Stimulated activated CD4-positive, alpha-beta T cell treated with anti-CD3 and anti-CD28 coated beads, Interleukin-4, amount 100 ng/mL, for 48 hours (primary cell): ENCODE measurements at places on chromosomes 2 and 18.
A peak's percentile ranks its signal among the peaks of the same experiment; 100 is the strongest.

GRCh38 chr2:206526416-206526815 is 83.1 kb downstream of the ADAM23 start:
- DNase-seq, result no peak

DNA sequence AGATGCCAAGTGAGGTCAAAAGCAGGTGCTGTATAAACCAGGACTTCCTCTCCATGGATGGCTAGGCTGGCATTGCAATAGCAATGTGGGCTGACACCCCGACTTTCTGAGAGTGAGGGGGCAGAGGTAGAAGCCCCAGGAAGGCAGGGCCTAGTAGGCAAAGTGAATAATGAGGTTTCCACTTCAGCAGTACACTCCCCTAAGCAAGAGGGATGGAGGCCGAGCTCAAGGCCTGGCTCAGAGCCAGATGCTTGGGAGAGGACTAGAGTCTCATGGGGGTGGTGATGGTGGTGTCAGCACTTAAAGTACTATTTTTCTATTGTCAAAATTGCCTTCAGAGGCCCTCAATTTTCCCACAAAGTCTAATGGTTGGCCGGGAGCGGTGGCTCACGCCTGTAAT is 41.6 kb upstream of the HK2 start:
- DNase-seq, result no peak

- DNase-seq, result no peak
Measured at GRCh38 chr2:949384-950079, 1.1 kb upstream of the SNTG2 start.

GRCh38 chr2:84970210-84970867 is 622 bp upstream of the KCMF1 start:
- peak; percentile 51 for DNase-seq

- no peak for DNase-seq
Measured at GRCh38 chr2:71833855-71834560, 313.7 kb downstream of the CYP26B1 start.

GRCh38 chr2:119249855-119250717 is 26.5 kb downstream of the STEAP3 start:
- no peak for DNase-seq

- no peak for DNase-seq
Measured at GRCh38 chr2:176385838-176386237, 116.6 kb downstream of the MTX2 start.

DNA sequence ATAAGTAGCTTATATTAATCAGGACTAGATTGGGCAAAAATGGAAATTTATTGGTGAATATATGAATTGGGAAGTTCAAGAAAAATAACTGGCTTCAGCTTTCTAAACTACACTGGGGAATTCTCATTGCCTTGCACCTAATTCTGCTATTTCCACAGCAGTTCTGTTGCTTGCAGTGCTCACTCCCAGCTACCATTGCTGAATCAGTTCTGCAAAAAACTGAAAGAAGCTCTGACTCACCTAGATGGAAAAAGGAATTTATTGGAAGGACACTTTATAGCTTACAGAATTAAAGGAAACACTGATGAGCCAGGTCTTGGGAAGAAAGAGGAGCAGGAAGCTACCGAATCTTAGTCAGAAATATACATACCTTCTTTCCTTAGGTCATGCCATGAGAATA is 60.3 kb upstream of the ACVR1 start:
- DNase-seq, result no peak
